Sciatic nerve (tissue), 2 donors: ENCODE measurements at places on chromosomes 7 and 10. TPM values are rescaled to one million over a fixed set of nuclear protein-coding genes. Genes with fewer than 3 reads are reported as not detected.

Gene TSPAN12
- total RNA-seq = 7.6 TPM

Gene NODAL
- total RNA-seq = not detected

DNA sequence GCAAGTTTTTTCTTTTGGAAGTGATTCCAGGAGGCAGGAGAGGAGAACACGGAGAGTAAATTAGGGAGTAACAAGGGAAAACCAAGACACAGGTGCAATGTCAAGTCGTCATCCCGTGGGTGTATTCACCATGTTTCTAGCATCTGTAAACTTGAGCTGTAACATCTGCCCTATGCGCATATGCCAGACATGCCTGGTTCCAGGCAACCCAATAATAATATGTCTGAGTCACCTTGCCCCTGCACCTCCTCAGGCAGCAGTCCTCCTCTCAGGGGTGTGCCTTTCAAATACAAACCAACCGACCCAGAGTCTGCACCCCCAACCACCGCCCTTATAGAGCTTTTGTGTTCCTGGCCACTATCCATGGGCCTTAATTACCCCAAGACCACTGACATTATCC lies 107.0 kb upstream of the PDE1C start:
- DNase-seq = no peak

- no peak for DNase-seq
These were observed 17.9 kb upstream of the GDF10 start for GRCh38 chr10:47282005-47282656.

DNA sequence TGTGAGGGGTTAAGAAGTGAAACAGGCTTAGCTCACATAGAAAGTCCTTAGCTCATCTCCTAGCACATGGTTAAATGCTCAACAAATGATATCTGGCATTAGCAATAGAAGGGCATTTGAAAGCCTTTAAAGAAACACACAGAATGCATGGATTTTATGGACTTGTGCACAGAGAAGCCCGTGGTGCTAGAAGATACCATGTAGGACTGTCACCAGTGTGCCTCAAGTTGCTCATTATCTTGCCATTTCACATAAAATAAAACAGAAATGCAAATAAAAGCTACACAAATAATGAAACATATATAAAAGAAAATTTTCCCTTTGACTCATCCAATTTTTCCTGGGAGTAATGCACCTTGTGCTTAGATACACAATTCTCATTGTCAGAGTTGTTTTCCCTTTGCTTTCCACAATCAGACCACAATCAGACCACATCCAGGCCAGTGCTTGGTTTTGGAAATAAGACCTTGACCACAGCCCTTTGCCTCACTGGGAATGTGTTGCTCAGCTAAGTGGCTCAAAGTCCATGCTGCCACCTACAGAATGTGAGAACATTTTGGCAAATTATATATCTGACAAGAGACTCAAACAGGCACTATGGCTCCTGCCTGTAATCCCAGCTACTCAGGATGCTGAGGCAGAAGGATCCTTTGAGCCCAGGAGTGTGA lies 9.5 kb upstream of the WDR11 start:
- DNase-seq = no peak

GRCh38 chr7:30524545-30524944 lies 19.9 kb upstream of the GGCT start:
- no peak for DNase-seq

Gene EIF5AL1
- 0.09 TPM for total RNA-seq

DNA sequence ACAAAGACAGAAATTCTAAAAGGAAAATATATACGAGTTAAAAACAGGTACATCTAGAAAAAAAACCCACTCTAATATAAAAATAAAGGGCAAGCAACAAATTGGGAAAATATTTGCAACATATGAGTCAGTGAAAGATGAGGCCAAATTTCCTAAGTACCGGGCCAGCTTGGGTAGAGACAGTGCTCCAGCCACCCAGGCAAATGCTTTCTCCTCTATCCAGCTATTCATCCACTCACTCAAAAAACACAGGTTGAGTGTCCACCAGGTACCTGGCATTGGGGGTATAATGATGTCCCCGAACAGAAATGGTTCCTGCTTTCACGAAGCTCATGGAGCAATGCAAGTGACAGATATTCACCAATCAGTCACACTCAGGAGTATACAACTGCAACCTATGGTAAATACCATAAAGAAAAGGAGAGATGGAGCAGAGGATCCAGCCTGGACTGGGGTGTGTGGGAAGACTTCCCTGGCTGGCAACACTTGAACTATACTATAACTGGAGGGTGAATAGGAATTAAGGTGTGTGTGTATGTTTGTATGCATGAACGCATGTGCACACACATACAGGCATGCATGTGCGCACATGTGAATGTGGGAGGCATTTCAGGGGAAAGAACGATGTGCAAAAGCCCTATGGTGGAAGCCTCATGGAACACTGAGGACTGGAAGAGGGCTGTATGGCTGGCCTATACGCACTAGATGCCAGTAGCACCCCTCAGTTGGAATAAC lies 2.3 kb downstream of the ARHGAP22 start:
- DNase-seq = no peak
